ENCODE measurements at places on chromosomes 7 and 10. TPM values are rescaled to one million over a fixed set of nuclear protein-coding genes. Genes with fewer than 3 reads are reported as not detected.
A peak's percentile ranks its signal among the peaks of the same experiment; 100 is the strongest.

Gene MLXIPL
- not detected for total RNA-seq

- peak; percentile 88 for DNase-seq
These were observed 50.4 kb downstream of the DNAJB6 start for GRCh38 chr7:157386979-157387800.

Gene HOXA1
- 0.69 TPM for total RNA-seq

Gene CPVL
- total RNA-seq = not detected

GRCh38 chr10:73974309-73974946 is 23.5 kb upstream of the VCL start:
- DNase-seq = no peak

Gene MEOX2
- not detected for total RNA-seq

DNA sequence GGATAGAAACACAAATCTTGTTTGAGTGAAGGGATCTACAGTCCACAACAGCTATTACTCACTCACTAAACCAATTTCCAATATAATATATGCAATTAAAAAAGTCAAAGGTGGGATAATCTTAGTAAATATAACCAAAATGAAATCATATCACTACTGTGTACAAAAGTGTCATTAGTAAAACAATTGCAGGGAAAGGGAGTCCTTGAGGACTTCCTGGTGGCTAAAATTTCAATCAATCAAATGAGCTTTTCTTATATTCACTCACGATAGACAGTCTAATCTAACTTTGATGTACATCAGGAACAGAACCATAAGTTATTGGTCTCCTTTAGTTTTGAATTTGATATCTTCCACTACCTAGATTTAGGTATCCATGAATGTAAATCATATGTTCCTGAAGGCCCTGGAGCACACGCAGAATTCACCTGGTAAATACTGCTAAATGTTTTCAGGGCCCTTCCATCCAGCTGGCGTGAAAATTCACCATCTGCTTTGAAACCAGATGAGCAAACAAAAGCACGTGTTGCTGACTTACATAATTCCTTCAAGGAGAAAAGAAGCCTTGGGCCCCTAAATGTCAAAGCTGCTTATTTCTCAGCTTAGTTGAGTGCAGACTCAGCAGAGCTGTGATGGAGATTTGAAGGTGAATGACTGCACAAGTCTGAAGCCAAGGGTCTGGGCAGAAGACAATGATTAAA is 159.3 kb upstream of the TMEM196 start:
- DNase-seq = no peak

Gene SLC25A13
- 6.1 TPM for total RNA-seq

Gene NUTM2A
- total RNA-seq = 0.35 TPM

DNA sequence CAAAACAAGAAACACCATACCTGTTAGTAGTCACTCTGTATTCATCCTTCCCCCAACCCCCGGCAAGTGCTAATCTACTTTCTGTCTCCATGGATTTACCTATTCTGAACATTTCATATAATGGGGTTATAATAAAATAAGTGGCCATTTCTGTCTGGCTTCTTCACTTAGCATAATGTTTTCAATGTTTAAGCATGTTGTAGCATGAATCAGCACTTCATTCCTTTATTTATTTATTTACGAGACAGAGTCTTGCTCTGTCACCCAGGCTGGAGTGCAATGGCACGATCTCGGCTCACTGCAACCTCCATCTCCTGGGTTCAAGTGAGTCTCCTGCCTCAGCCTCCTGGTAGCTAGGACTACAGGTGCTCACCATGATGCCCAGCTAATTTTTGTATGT is 69.2 kb downstream of the HIP1 start:
- DNase-seq = no peak

DNA sequence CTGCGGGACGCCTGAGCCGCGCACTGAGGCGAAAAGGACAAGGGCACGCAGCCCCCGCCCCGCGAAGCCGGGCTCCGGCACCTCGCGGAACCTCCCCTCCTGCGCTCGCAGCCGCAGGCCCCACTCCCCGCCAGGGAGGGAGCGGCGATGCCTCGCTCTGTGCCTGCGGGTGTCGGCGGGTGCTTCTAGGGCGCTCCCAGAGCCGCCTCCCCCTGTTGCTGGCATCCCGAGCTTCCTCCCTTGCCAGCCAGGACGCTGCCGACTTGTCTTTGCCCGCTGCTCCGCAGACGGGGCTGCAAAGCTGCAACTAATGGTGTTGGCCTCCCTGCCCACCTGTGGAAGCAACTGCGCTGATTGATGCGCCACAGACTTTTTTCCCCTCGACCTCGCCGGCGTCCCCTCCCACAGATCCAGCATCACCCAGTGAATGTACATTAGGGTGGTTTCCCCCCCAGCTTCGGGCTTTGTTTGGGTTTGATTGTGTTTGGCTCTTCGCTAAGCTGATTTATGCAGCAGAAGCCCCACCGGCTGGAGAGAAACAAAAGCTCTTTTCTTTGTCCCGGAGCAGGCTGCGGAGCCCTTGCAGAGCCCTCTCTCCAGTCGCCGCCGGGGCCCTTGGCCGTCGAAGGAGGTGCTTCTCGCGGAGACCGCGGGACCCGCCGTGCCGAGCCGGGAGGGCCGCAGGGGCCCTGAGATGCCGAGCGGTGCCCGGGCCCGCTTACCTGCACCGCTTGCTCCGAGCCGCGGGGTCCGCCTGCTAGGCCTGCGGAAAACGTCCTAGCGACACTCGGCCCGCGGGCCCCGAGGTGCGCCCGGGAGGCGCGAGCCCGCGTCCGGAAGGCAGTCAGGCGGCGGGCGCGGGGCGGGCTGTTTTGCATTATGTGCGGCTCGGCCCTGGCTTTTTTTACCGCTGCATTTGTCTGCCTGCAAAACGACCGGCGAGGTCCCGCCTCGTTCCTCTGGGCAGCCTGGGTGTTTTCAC is 519 bp downstream of the ITGB8 start:
- DNase-seq = peak; percentile 28

DNA sequence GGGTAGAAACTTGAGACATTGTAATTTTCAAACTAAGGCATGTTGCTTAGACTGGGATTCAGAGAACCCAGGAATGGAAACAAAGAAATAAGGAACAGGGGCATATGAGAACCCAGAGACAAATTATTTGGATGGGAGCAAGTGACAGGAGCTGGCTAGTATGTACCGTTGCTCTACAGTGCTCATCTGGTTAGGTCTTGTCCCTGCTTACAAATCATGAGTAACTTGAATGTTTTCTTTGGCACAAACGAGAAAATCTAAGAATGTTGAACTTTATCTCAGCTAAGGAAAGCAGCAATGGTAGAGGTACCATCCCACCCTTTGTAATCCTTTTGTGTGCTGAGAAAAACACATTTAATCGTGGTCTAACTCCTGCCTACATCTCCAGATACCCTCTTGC is 116.0 kb upstream of the IMMP2L start:
- no peak for DNase-seq

DNA sequence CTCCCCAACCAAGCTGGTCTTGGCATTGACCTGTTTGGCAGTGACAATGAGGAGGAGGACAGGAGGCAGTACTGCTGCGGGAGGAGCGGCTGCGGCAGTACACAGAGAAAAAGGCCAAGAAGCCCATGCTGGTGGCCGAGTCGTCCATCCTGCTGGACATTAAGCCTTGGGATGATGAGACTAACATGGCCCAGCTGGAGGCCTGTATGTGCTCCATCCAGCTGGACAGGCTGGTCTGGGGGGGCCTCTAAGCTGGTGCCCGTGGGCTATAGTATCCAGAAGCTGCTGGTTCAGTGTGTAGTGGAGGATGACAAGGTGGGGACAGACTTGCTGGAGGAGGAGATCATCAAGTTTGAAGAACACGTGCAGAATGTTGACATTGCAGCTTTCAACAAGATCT is 39.1 kb upstream of the ZNF273 start:
- no peak for DNase-seq

DNA sequence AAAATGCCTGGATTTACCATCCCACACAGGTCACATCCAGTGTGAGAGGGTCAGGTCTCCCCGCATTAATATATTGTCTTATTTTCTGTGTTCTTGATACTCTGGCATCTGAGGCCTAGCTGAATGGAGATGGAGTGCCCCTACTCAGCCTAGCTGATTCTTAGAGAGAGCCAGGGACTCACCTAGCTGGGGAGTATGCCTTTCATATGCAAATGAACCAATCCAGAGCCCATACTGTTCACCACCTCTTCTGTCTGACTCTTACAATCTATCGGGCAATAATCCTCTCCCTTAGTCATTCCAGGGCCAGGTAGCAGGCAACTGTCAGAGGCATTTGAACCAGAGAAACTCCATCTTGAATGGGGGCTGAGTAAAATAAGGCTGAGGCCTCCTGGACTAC is 46.3 kb downstream of the LBX1 start:
- DNase-seq = no peak

DNA sequence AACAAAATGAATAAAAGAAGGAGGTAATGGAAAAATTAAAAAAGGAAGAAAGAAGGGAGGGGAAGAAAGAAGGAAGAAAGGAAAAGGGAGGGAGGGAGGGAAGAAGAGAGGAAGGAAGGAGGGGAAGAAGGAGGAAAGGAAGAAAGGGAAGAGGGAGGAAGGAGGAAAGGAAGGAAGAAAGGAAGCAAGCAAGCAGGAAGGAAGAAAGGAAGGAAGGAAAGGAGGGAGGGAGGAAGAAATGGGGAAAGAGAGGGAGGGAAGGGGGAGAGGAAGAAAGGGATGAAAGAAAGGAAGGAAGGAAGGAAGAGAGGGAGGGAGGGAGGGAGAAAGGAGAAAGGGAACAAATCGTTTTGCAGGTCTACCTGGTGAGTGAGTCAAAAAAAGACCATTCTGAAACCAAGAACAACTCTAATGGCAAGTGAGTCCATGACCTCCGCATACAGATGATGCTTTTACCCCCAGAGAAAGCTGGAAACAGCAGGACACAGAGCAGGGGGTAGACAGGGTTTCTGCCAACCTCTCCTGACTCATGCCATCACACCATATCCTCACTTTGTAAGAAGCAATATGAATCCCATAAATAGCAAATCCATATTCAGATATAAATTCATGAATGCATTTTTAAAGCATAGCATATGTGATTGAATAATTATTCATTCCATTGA is 1112.9 kb upstream of the AUTS2 start:
- no peak for DNase-seq

DNA sequence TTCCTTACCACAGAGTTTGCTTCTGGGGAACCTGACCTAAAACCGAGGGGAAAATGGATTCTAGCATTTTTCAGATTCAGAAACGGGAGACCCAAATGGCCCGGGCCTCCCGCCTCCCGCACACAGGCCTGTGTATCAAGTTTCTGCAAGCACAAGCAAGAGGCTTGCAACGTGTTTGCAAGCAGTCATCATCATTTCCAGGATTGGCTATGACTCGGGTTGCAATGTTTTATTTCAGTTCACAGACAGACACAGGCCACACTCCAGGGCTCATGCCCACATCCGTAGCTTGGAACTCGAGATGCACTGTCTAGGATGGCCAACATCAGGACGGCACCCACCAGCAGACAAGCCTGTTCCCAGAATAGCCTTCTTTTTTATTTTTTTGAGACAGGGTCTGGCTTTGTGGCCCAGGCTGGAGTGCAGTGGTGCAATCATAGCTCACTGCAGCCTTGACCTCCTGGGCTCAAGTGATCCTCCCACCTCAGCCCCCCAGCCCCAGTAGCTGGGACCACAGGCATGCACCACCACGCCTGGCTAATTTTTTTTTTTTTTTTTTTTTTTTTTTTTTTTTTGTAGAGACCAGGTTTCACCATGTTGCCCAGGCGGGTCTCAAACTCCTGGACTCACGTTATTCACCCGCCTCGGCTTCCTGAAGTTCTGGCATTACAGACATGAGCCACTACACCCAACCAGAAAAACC is 68.1 kb upstream of the FOXK1 start:
- DNase-seq = no peak
